Erythroblast (primary cell): ENCODE measurements at places on chromosomes 4 and X.

DNA sequence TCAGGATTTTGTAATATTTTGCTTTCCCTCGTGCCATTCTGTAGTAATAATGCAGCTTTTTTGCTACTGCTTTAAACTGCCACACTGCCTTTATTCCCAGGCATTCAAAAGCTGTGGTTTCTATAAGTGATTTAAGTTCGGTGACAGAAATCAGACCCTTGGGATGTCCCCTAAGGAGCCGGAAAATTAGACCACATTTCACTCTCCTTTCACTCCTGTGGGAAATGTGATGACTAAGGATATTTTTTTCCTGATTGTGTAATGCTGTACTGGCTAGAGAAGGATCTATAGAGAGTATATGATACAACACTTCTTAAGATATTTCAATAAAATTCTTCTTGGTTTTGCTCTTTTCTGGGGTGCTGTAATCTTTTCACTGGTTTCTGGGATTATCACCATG lies 24.4 kb downstream of the UGT2A3 start:
- no peak for DNase-seq

GRCh38 chrX:29397506-29397905 lies 810.3 kb downstream of the IL1RAPL1 start:
- DNase-seq = no peak

GRCh38 chr4:156992943-156993342 lies 21.3 kb upstream of the PDGFC start:
- no peak for DNase-seq

- DNase-seq = no peak
Measured at GRCh38 chrX:19513383-19513782, 1.9 kb downstream of the MAP3K15 start.

DNA sequence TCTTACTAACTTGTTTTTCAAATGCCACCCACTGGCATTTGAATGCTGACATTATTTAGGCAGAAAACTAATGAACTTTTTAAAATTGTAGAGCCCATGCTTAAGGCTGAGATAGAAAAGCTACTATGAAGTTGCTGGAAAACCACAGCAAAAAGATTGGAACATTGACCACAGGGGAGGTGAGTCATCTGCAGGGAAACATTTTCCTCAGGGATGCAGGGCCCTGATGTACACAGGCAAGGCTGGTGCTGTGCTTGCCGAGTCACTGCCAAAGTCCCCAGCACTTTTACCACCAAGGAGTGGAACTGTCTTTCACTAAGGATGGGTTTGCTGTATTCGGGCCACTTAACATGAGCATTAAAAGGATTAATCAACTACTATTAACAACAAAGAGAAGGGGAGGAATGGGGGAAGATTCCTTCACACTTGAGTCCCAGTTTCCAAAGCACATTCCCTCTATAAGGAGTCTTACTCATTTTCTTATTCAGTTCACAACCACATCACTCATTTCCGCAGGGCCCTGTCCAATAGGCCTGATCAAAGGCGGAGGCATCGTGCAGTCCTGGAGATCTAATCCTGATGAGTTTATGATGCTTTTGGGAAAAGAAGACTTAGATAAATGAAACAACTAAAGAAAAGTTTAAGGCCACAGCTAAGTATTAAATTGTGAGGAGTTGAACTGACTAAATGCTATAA lies 202.9 kb upstream of the NPY2R start:
- DNase-seq = no peak

DNA sequence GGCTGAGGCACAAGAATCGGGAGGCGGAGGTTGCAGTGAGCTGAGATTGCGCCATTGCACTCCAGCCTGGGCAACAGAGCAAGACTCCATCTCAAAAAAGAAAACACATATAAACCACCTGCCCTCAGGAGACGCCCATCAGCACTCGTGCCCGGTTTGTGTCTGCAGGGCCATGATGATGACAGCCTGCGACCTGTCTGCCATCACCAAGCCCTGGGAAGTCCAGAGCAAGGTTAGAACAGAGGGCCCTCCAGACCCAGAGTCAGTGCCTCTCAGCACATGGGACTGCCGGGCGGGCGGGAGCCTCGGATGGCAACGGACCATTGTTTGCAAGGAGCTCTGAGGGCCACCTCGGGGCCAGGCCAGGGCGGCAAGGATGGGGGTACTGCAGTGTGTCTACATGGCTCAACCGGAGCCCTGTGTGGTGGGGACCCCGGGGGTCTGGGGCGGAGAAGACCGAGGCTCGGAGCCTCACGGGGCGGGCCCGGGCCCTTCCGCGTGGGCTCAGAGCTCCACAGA lies 9.3 kb downstream of the ATP5ME start:
- DNase-seq = no peak

GRCh38 chr4:123397144-123398065 lies 810 bp downstream of the SPRY1 start:
- DNase-seq = peak; percentile 67

DNA sequence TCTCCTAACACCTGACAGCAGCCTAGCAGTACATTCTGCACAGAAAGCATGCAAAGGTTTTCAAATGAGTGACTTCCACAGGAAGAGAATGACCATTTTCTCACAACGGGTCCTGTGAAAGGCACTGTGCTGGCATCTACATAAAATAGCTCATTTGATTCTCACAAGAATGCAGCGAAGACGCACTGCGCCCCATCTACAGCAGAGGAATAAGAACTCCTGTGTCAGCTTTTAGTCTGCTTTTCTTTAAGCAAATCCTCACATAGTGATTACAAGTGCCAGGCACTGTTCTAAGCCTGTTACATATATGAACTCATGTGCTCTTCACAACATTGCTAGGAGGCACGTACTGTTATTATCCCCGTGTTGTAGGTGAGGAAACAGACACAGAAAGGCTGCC lies 62.5 kb downstream of the AFAP1 start:
- DNase-seq = no peak

- DNase-seq = no peak
Measured at GRCh38 chr4:146273204-146273901, 59.0 kb downstream of the REELD1 start.

GRCh38 chr4:143021384-143021783 lies 163.3 kb upstream of the USP38 start:
- no peak for DNase-seq

- DNase-seq = peak; percentile 84
Measured at GRCh38 chr4:5705647-5706320, 2.6 kb downstream of the EVC2 start.

DNA sequence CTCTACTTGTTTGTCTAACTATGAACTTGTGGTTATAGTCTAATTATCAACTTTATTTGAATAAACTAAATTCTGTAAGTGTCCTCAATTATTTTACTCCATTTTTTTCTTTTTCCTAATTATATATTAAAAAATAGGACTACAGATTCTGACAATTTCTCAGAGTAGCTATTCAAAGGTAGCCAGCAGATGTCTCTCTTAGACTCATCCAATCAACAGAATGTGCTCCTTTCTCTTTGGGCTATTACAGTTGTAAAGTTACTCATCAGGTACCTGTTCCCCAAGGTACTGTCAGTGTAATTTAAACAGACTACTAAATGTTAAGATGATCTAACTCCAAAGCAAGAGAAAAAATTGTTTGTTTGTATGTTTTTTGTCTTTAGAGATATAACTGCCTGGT lies 248.6 kb downstream of the PCDH18 start:
- no peak for DNase-seq

- DNase-seq = peak; percentile 59
Measured at GRCh38 chr4:39446842-39447573, 11.7 kb downstream of the RPL9 start.

GRCh38 chr4:153934688-153935017 lies 145.8 kb upstream of the SFRP2 start:
- DNase-seq = no peak

GRCh38 chrX:118346258-118347094 lies 570 bp downstream of the WDR44 start:
- peak; percentile 79 for DNase-seq

- no peak for DNase-seq
Measured at GRCh38 chr4:30769093-30769492, 48.9 kb downstream of the PCDH7 start.

DNA sequence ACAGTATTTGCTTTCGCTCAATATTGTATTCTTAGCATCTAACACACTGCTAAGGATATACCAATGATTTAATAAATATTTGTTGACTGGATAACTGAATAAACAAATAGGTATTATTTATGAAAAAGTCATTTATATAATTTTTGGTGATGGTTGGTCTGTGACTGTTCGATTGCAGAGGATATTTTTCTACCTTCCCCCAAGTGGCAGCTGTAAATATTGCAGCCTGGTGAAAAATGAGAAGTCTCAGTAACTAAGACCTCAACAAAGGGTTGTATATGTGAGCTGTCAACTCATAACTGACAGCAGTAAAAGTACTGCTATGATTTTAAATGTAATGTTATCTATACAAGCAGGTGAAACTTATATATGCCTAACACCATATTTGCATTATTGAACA lies 36.0 kb downstream of the HTR2C start:
- DNase-seq = no peak

- no peak for DNase-seq
Measured at GRCh38 chr4:106497271-106497670, 128.7 kb upstream of the GIMD1 start.

GRCh38 chr4:52840531-52841370 lies 21.4 kb upstream of the RASL11B start:
- DNase-seq = no peak

- DNase-seq = no peak
Measured at GRCh38 chr4:128924951-128925350, 115.5 kb downstream of the JADE1 start.

DNA sequence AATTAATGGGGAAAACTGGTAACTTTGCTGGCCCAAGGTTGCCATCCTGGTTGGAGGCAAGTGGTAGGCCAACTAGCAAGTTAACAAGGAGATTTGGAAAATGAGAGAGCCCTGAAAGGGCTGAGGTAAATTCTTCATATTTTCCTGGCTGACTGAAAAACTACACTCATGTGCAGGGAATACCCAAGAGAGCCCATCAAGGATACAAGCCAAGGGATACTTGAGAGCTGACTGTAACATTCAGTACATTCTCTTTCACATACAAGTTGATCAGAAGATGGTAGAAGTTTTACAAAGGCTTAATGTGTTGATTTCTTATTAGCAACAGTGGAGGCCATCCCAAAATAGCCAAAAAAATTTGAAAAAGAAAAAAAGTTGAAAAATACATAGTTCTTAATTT lies 33.3 kb downstream of the IL2 start:
- DNase-seq = no peak

DNA sequence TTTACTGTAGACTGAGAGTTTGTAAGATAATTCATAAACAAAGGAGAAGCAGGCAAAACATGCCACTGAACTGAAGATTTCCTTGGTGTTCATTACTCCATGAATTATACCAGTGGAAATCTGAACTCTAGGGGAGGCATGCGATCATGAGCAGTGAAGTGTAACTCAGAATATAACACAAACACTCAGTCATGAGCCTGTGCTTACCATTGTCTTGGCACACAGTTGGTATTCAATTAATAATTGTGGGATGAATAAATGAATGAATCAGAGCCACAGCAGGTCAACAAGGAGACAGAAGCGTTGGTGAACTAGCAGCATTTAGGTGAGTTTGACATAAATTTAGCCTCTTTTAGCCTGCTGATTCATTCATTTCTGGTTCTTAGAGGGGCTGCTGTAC lies 263.5 kb upstream of the DKK2 start:
- DNase-seq = no peak

DNA sequence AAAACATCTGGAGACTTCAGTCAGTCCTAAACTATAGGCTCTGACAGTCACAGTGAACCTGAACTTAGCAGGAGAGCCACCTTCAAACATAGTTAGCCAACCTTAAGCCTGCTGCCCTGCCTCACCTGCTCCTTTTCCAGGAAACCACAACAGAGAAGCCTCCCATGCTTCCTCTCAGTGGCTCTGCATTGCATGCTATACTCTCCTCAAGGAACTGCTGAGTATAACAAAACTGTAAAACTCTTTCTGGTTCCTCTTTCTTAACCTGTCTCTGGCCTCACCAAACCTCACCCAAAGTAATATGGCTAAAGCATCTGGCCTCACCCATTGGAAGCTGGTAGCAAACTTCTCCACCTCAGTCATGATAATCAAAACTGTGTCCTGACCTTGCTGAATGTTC lies 122.1 kb downstream of the ANKRD50 start:
- DNase-seq = no peak

DNA sequence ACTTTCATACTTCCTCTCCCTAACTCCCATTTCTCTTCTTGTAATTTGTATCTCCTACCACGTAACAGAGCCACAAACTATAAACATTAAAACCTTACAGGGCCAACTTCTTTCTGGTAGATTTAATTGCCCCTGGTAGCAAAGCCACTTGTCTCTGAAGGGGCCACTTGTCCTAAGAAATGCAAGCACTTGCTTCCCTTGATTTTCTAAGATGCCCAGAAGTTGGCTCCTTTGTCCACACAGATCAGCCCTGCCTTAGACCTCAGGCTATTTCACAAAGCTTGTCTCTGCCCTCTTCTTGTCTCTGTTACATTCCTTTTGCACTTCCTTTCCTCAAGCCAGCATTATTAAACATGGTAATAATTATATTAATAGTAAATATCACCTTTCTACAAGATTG lies 80.6 kb upstream of the CXXC4 start:
- no peak for DNase-seq

- DNase-seq = no peak
Measured at GRCh38 chr4:76905521-76905920, 7.6 kb upstream of the SOWAHB start.

DNA sequence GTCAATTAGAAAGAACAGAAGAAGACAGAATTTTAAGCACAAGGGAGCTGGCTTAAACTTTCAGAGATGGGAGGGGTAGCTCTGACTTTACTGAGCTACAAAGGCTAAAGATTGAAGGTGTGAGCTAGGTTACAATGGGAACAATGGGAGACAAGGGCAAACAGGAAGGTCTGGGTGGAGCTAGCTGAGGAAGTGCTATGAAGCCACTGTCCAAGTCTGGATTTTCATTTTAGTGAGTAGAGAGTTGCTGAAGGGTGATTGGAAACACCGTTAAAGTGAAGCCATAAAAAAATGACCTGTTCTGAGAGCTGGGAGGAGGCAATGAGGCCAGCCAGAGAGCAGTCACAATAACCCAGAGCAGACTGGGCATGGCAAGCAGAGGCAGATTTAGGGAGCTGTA lies 104.3 kb upstream of the CITED1 start:
- no peak for DNase-seq

DNA sequence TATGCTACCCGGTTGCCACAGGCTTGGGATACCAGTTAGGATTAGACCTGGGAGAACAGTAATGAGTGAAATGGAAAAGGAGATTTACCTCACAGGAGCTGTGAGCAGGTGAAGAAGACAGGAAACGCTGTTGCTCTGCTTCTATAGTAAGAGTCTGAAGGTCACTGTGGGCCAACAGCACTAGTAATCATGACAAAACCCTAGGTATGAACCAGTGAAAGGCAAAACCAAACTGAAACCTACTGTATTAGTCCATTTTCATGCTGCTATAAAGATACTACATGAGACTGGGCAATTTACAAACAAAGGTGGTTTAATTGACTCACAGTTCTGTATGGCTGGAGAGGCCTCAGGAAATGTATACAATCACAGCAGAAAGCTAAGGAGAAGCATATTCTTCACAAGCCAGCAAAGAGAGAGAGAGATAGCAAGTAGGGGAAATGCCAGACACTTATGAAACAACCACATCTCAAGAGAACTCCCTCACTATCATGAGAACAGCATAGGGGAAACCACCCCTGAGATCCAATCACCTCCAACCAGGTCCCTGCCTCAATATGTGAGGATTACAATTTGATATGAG lies 736.7 kb upstream of the INTU start:
- no peak for DNase-seq
